Cerebellar nuclear complex (tissue), 1 donor: ENCODE measurements at places on chromosomes 6 and 20.

- DNase-seq = no peak
Measured at GRCh38 chr6:137750297-137750696, 116.8 kb upstream of the TNFAIP3 start.

GRCh38 chr20:31473331-31474096, 1.4 kb downstream of the DEFB124 start:
- DNase-seq = no peak

GRCh38 chr6:130725551-130725950, 101.7 kb upstream of the SMLR1 start:
- DNase-seq = no peak

GRCh38 chr6:64335195-64335594, 699.6 kb downstream of the PHF3 start:
- no peak for DNase-seq

DNA sequence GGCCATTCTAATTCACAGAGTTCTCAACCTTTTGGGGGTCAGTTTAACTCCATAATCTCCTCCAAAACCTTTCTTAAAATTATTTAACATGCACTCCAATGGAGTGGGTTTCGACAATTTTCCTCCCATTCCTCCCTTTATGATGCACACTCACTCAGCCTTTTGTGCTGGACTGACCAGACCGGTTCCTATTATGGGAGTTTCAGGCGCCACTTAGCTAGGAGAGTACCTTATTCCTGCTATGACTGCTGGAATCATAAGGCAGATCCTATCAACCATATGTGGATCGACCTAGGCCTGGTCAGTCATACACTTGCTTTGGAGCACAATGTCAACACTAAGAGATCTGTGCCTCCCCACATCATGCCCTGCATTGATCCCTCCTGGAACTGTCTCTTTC, 63.9 kb upstream of the MOCS1 start:
- no peak for DNase-seq

DNA sequence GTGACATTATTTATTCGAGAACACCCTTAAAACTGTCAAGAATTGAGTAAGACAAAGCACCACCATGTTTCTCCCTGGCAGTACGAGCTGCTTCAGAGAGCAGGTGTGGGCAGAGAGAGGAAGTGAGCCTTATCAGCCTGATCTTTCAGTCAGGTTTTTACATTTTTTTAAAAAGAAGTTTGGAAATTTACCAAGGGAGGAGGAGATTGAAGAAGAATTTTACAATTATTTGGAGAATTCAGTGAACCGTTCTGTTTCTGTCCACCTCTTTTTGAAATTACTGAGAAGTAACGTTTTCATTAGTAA, 75.5 kb downstream of the ZDHHC14 start:
- no peak for DNase-seq

- DNase-seq = no peak
Measured at GRCh38 chr20:1369970-1370369, 22.9 kb downstream of the FKBP1A start.

- DNase-seq = no peak
Measured at GRCh38 chr20:37209661-37210314, 30.4 kb upstream of the MROH8 start.

GRCh38 chr6:108589244-108589791, 28.6 kb downstream of the FOXO3 start:
- no peak for DNase-seq

DNA sequence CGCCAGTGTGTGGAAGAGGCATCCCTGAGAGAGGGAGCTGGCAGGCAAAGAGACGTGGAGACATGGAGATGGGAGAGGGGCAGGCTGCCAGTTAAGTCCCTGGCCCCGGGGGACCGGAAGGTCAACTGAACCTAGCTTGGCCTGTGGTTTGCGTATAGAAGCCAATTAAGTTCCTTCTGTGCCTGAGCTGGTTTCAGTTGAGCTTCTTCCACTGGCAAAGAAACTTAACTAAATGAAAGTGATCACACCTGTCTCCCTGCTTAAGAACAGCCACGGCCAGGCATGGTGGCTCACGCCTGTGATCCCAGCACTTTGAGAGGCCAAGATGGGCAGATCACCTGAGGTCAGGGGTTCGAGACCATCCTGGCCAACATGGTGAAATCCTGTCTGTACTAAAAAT, 26.7 kb upstream of the NNAT start:
- no peak for DNase-seq

- no peak for DNase-seq
Measured at GRCh38 chr6:142914369-142914768, 30.6 kb downstream of the HIVEP2 start.

- no peak for DNase-seq
Measured at GRCh38 chr20:8964959-8965562, 103.8 kb upstream of the PLCB4 start.

GRCh38 chr20:50496773-50497385, 13.3 kb upstream of the PTPN1 start:
- DNase-seq = no peak

DNA sequence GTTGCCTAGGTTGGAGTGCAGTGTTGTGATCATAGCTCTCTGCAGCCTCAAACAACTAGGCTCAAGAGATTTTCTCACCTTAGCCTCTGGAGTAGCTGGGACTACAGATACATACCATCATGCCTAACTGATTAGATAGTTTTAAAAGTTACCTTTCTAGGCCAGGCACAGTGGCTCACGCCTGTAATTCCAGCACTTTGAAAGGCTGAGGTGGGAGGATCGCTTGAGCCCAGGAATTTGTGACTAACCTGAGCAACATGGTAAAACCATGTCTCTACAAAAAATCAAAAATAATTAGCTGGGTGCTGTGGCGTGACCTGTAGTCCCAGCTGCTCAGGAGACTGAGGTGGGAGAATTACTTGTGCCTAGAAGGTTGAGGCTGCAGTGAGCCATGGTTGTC, 41.2 kb downstream of the SLC17A5 start:
- DNase-seq = no peak

DNA sequence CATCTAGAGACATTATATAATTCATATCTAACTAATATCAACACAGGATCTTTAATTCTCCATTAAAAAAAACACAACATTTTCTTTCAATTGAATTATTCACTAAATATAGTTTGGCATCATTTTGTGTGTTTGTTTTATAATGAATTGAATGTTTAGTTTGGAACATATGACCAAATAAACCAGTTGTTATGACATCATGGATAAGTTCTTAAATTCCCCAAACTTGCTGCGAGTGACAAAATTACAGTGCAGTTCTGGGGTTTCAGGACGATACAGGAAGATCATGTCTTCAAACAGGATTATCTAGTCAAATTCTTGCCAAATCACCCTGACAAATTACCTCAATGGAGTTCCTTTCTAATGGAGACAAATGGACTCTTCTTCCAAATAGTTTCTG, 473.6 kb downstream of the EPM2A start:
- DNase-seq = no peak

DNA sequence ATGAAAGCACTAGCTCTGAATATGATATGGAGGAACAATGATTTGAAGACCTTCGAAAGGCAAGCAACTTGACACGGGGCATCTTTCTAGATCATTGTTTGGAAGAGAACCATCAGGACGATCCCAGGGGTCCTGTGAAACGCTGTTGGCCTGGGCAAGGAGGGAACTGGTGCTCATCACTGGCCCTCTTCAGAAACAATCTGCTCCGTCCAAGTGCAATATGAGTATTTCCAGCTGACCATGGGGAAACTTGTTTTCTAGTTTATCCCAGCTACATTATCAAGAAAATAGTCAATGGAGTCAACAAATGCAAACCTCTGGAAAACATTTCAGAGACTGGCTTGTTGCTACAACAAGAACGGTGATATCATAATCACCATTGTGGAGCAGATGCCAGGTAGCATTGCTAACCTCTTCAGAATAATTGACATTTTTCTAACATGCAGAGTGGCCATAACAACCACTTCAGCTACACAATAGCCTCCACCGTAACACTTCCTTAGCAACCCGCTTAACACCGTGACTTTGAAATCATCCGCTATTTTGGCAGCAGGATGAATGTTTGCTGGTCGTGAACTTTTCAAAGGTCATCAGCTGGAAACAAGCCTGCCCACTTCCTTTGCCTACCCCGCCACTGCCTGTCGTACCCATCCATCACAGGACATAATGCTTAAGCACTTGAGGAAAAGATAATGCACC, 112.0 kb upstream of the PDE10A start:
- no peak for DNase-seq

GRCh38 chr20:55582498-55582897, 422.8 kb downstream of the CBLN4 start:
- DNase-seq = no peak

DNA sequence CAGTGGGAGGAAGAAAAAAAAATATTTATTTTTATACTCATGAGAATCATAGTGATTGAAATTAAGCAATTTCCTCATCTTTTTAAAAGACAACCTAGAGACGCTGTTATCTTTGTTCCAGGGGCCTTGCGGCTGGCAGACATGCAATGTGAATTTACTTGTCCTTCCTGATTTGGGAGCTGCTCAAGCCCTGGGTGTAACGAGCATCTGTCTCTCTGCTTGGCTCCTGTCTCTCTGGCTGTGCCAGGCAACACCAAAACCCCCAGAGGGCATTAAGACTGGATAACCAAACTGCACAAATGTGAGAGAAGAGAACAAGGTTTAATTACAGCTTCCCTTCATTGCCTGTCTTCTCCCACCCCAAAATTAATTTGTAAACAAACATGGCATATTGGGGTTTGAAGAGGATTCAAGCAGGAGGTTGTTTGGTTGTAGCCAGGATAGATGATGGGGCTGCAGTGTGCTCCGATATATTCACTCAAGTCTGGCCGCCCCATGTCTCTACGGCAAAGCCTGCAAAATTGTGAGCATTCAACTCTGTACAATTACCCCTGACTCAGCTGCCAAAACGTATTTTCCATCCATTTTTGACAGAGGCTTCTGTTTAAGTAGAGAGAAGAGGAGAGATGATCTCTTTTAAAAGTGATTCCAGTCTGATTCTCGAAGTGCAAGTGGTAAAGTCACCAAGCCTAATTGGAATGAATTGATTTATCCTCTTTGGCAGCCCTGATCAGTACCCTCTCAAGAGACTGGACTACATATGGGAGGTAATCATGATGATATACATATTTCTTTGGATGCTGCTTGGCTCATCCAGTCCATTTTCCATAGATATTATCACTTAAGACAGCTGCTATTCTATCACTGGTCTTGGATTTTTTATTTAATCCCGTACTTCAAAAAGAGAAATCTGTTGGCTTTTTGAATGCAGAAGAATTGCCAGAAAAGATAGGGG, 170.2 kb downstream of the SLC24A3 start:
- DNase-seq = no peak

DNA sequence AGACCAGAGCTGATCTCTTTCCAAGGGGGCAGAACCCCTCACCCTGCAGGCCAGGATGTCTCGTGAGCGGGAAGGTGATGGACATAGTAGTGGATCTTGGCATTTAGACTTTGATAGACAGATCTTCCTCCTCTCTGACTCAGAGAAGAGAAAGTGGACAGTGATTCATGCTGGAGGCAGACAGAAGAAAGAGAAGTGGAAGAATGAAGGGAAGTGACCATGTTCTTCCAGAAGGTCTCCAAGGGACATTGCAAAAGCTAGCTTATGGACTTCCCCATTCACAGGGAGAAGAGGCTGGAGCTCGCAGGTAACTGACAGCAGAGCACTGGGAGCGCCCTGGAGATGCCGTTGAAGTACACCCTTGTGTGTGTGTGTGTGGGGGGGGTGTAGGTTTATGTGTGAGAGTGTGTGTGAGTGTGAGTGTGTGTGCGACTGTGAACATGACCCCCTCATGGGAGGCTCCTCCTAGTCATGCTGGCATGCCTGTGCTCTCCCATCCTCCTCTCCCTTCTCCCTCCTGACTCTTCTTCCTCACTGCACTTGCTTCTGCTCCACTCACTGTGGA, 8.0 kb upstream of the RAET1L start:
- DNase-seq = no peak

DNA sequence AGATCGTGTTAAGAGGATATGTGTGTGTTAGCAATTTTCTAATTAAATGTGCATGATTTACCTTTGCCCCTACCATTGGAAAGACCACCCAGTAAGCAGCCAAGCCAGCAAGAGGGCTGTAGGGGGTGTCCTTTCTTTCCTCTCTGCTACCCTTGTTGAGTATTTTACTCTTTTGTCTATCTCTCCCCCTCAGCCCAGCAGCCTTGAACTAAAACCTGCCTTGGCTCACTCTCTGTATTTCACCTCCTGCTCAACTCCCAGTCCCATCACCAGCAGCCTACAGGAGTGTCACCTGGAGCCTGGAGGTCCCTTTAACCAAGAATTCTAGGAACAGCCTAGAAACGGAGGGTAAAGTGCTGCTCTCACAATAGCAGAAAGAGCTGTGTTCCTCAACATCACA, 81.0 kb downstream of the HIVEP2 start:
- no peak for DNase-seq

GRCh38 chr20:58470336-58471192, 44.6 kb downstream of the APCDD1L start:
- DNase-seq = no peak

GRCh38 chr6:32906539-32906938, 34.3 kb downstream of the HLA-DMB start:
- DNase-seq = no peak

DNA sequence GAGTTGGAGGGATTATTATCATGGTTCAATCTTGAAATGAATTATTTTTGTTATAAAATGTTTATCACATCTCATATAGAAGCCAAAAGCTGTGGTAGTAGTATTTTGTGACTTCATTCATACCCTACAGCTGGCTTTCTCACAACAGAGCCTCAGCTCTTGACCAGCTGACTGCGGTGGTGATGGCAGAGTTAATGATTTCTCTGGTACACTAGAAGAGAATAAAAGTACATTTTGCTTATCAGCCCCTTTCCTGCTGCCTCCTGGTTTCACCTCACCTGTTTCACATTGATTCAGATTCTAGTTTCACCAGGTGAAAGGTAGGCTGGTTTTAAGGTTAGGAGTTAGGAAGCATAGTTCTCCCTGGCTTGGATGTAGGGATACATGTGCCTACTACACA, 55.7 kb downstream of the AFG1L start:
- no peak for DNase-seq

DNA sequence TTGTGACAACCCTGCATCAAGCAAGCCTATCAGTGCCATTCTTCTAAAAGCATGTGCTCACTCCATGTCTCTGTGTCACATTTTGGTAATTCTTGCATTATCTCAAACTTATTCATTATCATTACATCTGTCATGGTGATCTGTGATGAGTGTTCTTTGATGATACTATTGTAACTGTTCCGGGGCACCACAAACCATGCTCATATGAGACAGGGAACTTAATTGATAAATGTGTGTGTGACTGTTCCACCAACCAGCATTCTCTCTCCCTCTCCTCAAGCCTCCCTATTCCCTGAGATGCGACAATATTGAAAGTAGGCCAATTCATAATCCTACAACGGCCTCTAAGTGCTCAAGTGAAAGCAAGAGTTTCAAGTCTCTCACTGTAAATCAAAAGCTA, 4.0 kb downstream of the HUS1B start:
- no peak for DNase-seq

GRCh38 chr6:69957985-69958559, 91.7 kb downstream of the COL19A1 start:
- DNase-seq = peak; percentile 34

- no peak for DNase-seq
Measured at GRCh38 chr20:24479595-24479994, 10.2 kb downstream of the SYNDIG1 start.

DNA sequence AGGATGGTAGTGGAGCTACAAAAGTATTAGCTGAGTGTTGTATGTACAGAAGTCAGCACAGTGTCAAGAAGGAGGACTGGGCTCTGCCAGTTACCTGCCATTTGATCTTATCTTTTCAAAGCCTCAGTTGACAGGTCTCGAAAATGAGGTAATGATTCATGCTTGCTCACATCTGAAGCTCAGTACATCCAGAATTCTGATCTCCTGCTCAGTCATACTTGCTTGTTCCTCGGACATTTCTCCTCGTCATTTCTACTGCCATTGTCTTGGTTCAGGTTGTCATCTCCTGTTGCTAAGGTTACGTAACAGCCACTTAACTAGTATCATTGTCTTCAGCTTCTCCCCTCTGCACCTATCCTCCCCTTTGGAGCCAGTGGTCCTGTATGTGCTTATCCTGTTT, 89.5 kb downstream of the SLX4IP start:
- DNase-seq = no peak
